Pulmonary artery endothelial cell (primary cell): ENCODE measurements at places on chromosomes 2 and 18.

GRCh38 chr18:78505851-78506461 is 473.7 kb upstream of the SALL3 start:
- DNase-seq: no peak

DNA sequence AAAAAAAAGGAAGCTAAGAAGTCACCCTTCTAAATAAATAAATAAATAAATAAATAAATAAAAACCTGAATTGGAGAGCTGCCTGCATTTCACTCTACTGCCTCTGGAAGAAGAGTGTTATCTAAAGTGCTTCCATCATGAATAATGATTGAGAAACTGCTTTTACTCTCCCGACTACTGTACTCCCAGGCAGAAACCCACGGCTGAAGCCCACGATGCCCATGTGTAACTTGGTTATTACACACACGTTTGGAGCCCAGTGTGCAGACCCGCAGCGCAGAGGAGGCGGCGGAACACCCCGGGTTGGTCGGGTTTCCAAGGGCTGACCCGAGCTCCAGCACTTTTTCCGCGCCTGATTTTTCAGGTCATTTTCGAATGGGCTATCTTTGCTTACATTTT is 697 bp upstream of the SPATS2L start:
- no peak for DNase-seq

GRCh38 chr2:198957181-198957580 is 500.6 kb downstream of the SATB2 start:
- DNase-seq: no peak

GRCh38 chr2:11753452-11753885 is 7.0 kb downstream of the LPIN1 start:
- no peak for DNase-seq

GRCh38 chr2:23904215-23904614 is 22.7 kb downstream of the ATAD2B start:
- no peak for DNase-seq

DNA sequence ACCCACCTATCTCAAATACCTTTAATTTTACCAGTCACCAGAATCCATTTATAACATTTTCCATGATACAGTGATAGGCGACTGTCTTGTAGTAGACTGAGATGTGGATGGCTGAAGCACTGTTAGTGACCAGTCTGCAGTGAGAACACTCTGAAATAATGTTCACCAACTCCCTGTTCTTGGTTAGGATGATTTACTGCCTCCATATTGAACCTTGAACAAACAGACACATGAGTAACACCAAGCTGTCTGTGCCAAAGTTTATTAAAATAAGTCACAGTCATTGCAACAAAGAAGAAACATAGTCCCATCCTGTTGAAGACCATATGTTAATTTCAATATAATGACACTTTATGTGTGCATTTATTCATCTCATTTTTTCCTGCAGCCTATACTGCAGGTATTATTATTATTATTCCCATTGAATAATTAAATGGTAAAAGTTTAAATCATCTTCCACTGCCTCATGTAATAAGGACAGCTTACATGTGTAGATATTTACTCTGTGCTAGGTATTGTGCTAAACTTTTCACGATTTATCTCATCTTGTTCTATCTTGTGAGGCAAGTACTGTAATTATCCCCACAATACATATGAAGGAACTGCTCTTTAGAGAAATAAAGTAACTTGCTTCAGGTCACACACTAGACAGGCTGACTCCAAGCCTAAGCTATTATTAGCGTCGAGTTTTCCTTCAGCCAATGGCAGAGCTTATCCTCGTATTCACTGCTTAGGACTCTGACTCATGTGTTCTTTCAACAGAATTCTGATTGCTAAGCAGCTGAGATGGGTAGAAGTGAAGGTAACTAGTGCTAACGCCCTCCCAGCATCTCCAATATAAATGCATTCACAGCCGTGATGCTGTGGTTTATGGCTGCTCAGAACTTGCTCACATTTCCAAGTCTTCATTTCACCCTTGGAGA is 62.5 kb downstream of the ONECUT2 start:
- no peak for DNase-seq

DNA sequence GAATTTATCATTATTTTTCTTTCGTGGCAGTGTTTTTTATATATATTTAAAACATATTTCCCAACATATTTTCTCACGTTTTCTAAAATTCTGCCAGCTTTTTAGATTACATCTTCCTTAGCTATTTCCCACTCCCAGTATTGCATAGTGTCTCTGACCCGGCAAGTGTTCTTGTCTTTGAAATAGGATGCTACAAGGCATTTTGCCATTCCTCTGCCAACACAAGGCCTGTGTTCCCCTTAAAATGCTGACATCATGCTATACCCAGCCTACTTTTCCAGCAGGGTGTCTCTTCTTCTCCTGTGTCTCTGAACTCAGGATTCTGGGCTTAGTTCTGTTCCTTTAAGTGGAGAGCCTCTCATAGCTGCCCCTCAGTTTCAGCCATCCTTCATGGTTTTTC is 115.2 kb downstream of the DIS3L2 start:
- no peak for DNase-seq
